ENCODE measurements at places on chromosomes 2 and 18.

DNA sequence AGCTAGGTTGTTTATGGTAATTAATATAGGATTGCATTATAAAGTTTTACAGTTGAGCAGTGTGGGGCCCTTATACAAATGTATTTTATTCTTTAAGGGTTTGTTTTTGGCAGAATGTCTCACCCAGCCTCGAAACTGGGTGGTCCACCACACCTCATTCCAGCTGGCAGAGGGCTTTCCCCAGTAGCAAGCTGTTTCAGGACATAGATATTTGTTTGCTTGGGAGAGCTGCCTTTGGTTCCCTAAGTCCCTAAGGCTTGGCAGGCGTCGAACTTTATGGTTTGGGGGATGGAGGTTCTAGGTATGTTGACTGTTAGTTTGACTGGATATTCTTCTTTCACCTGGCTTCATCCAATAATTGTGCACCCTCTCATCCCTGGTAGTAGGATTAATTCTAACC is 205.9 kb downstream of the KCNS3 start:
- ATAC-seq: no peak

DNA sequence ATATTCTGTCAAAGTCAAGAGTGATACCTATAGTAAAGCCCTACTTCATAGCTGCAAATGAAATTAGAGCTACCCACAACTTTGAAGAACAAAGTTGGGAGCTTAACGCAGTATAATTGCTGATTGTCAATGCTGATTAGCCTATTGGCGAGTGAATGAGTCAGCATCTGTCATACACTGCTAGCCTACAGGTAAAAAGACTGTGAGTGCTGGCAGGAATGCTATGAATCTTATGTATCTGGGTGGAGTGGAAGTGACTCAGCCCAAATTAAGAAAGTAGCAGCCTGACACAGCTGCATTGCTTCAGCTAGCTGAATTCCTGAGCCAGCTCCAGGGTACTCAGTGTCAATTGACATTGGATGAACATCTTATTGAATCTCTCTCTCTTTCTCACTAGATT is 179.4 kb upstream of the DCC start:
- no peak for ATAC-seq

GRCh38 chr18:23141104-23141999 is 6.1 kb downstream of the CABLES1 start:
- no peak for ATAC-seq

DNA sequence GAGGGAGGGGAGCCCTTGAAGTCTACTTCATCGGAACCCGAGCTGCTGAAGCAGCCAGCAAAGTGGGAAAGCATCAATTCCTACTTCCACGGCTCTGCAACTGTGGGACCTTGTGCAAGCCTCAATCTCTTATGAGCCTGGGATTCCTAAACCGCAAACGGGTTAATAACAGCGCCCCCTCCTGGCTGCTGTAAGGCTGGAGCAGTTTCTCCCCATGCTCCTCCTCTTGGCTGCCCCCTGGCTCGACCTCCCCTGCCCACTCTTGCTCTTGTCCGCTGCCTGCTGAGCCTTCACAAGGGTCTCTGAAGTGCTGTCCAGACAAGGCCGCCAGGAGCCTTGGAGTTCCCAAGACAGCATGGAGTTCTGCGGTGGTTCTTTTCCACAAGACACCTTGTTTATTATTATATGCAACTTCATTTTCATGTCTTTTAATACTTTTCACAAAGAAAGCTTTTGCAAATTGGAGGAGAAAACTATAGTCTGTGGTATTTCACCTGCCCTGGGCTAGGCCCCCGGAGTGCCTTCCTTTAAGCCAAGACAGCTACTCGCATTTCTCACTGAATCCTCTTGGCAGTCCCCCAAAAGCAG is 157.2 kb downstream of the DDX1 start:
- no peak for ATAC-seq

DNA sequence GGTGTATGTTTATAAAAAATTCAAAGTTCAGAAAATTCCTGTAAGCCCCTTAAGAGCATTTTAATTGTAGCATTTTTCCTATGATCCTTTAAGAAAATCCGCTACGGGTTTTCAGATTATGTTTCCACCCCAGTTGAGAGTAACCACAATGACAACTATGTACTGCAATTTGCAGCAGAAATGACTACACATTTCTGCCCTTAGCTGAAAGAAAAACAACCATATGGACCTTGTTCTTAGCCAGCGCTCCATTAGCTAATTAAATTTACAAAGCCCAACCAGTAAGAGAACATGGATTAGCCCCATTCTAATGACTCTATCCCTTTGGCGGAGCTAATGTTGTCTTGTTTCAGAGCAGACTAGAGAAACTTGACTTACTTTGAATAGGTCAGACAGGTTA is 247.6 kb downstream of the SLC8A1 start:
- no peak for ATAC-seq

GRCh38 chr2:232772531-232772930 is 3.8 kb downstream of the KCNJ13 start:
- ATAC-seq: peak; percentile 73
